SW480 (cell line): ENCODE measurements at places on chromosomes 4 and X.

DNA sequence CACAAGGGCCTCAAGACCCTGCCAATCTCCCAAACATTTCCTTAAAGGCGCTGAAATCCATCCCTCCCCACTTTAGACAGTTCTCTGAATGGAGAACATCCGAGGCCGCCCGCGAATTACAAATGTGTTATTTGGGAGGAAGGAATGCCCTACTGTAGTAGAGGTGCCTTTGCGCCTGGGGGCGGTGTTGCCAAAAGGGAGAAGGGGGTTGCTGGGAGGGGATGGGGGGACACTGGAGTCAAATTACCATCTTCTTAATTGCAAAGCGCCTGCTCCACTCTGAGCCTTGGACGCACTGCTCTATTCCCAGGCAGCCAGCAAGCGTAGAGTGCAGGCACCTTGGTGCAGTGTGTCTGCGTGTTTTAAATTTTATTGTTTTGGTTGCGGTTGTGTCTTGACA lies 2.7 kb downstream of the TMEM255A start:
- no peak for DNase-seq

- no peak for DNase-seq
Measured at GRCh38 chr4:153651587-153651986, 32.5 kb upstream of the TLR2 start.

DNA sequence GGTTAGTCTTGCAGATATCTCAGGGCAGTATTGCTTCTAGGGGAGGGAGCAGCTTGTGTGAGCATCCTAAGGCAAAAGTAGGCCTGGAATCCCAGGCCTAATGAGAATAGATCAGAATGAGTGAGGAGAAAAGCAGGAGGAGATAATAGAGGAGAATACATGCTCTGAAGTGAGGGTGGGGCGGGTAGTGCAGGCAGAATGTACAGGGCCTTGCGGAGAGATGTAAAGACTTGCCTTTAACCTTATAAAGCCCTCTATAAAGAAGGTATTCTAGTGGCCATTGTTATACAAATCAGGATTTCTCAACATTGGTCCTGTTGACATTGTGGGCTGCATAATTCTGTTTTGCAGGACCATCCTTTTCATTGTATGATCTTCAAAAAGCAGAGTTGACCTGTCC lies 855.3 kb downstream of the PCDH7 start:
- no peak for DNase-seq

DNA sequence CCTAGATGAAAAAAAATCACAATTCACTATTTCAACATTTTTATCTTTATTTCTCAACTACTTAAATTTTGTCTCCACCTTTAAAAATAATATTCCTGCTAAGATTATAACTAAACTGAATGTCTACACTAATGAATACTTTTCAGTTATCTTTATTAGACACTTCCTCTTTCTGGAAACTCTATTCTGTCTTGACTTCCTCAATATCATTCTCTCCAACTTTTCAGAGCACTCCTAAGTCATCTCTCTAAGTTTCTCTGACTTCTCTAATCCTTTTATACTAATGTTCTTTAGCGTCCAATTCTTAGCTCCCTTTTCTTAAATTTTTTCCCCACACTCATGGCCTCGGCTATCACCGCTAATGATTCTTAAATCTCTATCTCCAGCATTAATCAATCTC lies 374.2 kb downstream of the FBXO8 start:
- no peak for DNase-seq

DNA sequence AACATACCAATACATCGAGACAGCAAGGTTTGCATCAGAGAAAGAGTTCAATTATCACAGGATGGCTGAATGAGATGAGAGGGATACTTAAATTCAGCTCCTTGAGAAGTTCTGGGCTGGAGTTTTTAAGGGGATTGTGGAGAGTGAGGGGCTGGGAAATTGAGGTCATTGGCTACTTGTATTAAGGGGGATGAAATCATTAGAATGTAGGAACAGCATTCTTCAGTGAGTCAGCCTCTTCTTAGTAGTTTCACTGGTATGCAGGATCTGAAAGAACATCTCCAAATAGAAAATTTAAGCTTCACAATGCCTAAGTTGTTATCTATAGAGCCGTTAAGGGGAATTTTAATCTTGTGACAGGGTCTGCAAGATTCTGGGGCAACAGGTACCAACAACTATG lies 211.6 kb upstream of the TAPT1 start:
- DNase-seq = no peak
